ENCODE measurements at places on chromosomes 7 and 10.

DNA sequence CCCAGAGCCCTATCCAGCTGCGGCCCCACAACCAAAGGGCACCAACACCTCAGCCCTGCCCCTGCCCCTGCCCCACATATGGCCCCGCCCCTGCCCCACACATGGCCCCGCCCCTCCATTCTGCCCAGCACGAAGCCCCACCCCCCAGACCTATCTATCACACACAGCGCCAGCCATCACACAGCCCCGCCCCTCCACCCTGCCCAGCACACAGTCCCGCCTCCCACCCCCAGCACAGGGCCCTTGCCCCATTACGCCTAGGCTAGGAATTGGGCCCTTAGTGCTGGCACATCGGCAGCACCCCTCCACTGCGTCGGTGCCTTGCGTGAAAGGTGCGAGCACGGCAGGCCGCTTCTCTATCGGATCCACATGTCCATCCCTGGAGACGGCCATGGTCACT is 126.8 kb downstream of the MAD1L1 start:
- DNase-seq = no peak

DNA sequence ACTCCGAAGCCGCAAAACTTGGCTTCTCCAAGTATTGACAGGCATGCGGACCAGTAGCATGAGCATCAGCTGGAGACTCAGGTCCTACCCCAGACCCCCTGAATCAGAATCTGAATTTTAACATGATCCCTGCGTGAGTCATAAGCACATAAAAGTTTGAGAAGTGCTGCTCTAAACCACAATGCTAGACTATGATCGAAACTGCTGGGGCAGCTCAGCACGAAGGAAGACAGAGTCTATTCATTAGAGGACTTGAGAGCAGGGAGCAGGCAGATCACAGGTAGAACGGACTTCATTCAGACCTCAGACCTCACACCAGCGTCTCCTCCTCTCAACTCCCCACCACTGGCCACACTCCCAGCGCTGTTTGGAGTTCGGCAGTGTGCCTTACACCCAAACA is 16.9 kb downstream of the CAMK2G start:
- no peak for DNase-seq

- DNase-seq = no peak
These were observed 7.4 kb upstream of the ARID5B start for GRCh38 chr10:61894133-61894532.

- DNase-seq = no peak
These were observed 196.3 kb downstream of the EBF3 start for GRCh38 chr10:129767751-129768150.

DNA sequence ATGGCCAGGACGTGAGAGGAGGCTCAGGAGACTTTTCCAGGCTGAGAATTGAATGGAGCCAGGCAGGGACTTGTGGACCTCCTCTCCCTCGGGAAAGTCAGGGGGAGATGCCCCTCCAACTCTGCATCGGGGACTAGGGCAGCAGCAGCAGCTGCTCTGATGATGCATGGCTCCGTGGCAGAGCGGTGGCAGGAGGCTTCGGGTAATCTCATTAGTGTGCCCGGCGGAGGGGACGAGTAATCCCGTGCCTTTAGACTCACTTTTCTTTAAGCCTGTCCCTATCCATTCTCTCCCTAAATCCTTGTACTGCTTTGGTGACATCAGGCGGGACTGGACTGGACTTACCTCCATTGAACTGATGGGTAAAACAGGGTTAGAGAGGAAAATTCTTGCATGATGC is 75.1 kb downstream of the ZMIZ1 start:
- no peak for DNase-seq

- DNase-seq = no peak
These were observed 1.4 kb upstream of the CYP26A1 start for GRCh38 chr10:93072225-93072712.

GRCh38 chr7:97298561-97298960 is 181.1 kb downstream of the SDHAF3 start:
- no peak for DNase-seq
